ENCODE measurements at places on chromosomes 4 and X.

DNA sequence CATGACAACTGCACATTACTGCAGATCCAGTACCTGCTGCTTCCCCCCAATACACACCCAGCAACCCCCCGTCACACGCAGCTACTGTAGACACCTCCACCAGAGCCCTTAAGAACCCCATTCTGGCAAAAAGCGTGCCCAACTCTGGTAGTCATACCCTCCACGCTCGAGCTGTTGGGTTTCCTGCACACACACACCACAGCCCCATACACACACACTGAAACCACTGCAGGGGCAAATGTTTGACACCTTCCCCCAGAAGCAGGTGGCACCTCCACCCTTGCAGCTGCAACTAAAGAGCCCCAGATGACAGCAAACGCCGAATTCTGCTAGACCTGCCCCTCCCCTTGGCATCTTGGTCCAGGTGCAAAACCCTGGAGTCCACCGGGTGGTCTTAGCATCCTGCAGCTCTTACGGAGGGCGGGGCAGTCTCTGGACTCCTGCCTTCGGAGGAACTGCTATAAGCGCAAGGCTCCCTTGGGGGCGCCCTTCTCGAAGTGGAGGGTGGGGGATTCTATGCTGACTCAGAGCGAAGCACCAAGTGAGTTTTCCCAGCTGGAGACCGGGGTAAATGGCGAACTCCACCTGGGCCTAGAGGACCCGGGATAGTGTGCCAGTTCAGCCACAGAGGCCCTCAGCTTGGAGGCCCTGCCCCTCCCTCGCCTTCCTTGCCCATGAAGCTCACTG, 1.5 kb downstream of the FRMPD3 start:
- no peak for DNase-seq

GRCh38 chrX:30283456-30284200, 25.6 kb downstream of the NR0B1 start:
- DNase-seq, result no peak

GRCh38 chrX:27583976-27584375, 6.2 kb upstream of the DCAF8L2 start:
- no peak for DNase-seq

- DNase-seq, result no peak
Observed at GRCh38 chr4:102298716-102299115, 46.6 kb downstream of the SLC39A8 start.

DNA sequence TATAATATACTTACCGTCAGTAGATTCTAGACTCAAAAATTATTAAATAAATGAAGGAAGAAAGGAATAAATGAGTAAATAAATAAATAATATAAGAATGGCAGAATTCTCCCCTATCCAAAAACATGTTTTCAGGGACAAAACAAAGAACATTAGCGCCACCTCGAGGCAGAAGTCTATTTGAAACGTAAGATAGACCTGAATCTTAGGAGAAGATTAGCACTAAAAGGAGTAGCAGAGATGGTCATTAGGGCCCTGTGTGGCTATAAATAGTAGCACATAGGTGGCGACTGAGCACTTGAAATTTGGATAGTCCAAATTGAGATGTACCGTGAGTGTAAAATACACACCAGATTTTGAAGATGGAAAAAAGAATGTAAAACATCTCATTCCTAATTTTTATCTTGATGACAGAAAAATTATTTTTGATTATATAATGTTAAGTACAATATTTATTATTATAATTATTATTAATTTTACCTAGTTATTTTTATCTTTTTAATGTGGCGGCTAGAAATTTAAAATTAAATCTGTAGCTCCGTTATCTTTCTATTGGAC, 24.3 kb upstream of the SRD5A3 start:
- DNase-seq, result no peak

DNA sequence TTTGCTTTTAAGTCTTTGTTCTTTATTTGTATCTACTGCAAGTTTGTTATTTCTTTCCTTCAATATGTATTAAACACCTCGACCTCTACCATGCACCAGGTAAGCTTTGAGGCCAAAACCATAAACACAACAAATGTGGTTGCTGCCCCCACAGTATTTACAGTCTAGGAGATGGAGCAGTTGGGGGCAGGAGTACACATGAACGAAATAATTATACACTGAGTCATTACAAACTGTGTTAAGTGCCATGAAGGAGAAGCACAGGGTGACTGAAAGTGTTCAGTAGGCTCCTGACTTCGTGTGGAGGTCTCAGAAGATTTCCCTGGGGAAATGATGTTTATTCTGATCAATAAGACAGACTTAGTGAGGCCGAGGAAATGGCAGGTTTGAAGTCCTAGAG, 30.3 kb downstream of the SLC25A43 start:
- DNase-seq, result no peak

DNA sequence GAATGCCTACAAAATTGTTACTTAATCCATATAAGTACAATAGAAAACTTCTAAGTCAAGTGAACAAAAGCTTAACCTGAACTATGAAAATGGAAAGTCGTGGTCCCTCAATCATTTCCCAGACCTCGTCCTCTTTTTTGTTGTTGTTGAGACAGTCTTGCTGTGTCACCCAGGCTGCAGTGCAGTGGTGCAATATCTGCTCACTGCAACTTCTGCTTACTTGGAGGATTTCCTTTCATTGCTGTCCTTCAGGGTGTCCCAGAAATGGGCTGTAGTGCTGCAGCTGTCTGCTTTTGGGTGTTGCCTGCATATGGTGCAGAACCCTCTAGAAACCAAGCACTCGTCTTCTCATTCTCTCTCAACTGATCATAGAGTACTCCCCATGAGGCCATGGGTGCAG, 75.0 kb upstream of the IL2 start:
- DNase-seq, result no peak

DNA sequence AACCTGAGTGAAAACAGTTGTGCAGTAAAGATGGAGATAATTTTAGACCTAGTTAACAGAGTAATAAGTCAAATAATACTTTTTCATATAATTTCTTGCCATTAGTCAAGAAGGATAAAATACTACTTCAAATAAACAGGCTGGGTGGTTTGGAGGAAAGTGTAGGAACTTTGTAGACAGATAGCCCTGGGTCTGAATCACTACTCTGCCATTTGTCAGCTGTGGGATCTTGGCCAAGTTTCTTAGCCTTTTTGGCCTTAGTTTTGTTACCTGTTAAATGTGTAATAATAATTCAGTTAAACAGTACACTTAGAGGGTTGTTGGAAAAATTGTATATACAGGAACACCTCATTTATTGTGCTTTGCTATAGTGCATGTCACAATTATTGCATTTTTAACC, 163.7 kb downstream of the NPNT start:
- no peak for DNase-seq

GRCh38 chr4:122665161-122665929, 44.5 kb upstream of the IL21 start:
- DNase-seq, result no peak

DNA sequence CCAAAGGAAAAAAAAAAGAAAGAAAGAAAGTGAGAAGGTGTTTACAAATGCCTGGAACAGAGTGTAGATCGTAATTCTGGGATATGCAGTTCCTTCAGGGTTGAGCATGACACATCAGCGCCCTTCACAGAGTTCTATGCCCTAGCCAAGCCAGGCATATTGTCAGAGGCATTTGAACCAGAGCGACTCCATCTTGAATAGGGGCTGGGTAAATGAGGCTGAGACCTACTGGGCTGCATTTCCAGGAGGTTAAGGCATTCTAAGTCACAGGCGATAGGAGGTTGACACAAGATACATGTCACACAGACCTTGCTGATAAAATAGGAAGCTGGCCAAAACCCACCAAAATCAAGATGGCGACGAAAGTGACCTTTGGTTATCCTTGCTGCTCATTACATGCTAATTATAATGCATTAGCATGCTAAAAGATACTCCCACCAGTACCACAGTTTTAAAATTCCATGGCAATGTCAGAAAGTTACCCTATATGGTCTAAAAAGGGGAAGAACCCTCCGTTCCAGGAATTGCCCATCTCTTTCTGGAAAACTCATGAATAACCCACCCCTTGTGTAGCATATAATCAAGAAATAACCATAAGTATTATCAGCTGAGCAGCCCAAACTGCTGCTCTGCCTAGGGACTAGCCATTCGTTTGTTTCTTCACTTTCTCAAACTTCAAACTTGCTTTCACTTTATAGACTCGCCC, 23.5 kb upstream of the LRBA start:
- DNase-seq, result no peak

GRCh38 chr4:169335331-169335730, 64.6 kb upstream of the SH3RF1 start:
- no peak for DNase-seq

DNA sequence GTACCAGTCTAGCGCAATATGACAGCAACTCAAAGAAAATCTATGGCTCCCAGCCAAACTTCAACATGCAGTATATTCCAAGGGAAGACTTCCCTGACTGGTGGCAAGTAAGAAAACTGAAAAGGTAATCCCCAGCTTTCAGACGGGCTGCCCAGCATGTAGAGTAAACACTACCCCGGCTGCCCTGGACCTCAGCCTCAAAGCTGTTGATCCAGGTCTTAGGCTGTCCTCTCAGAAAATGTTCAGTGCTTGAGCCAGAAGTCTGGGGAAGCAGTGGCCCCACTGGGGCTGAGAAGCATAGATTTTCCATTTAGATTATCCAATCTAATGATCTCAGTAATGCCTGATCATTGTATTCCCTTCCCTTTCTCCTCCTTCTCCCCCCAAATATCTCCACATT, 21.9 kb downstream of the BMX start:
- no peak for DNase-seq

- no peak for DNase-seq
Observed at GRCh38 chr4:161664740-161665139, 499.1 kb downstream of the FSTL5 start.

- no peak for DNase-seq
Observed at GRCh38 chrX:69362856-69363255, 141.3 kb upstream of the NALF2 start.

DNA sequence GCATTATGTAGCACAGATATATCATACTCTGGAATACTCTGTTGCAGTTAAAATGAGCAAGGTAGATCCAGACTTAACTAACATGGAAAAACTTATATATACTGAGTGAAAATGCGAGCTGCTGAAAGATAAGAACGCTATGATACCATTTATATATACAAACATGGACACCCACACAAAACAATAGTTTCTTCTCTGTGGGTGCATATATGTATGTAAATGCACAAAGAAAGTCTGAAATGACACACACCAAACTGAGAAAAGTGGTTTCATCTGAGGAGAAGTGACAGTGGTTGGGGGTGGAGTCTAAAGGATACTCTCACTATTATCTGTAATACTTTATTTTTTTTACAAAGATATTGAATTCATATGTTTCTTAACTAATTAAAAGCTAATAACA, 12.2 kb upstream of the FGF2 start:
- no peak for DNase-seq

DNA sequence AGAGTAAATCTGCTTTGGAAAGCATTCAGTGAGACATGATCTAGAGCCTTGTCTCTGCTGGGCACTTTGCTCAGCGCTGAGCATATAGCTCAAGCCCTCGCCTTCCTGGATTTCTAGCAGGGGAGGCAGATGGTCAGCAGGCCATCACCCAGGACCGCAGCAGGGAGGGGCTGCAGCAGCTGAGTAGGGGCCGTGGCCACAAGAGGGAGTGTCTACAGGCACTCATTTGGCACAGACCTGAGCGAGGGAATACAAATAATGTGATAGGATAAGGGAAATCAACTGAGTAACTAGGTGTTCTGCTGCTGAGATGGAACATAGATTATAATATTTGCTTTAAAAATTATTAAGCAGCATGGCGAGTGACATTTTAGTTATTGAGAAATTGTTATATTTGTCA, 30.2 kb downstream of the OFD1 start:
- DNase-seq, result no peak

DNA sequence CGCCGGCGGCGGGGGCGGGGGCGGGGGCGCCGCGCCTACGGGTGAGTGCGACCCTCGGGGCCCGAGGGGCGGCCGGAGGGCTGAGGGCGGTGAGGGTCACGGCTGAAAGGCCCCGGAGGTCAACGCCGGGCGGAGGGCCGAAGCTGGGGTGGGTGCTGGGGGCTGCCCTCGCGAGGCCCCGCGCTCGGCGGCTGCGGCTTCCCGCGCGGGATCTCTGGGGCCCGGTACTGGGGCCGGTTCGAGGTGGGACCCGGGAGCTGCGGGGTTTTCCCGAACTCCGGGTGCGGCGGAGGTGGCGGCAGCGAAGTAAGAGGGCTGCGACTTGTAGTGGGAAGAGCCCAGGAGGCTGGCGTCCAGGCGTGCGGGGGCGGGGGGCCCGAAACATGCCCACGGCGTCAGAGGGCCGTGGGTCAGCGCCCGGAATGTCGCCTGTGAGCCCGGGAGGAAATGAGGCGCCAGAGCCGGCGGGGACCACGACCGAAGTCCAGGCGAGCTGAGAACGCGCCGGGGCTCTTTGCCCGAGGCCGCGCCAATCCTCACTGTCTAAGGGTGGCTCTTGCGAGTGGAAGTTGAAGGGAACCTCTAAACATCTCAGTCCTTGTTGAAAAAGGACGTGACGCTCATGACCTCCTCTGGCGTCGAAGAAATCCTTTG, 407 bp downstream of the IL13RA1 start:
- DNase-seq, result no peak

DNA sequence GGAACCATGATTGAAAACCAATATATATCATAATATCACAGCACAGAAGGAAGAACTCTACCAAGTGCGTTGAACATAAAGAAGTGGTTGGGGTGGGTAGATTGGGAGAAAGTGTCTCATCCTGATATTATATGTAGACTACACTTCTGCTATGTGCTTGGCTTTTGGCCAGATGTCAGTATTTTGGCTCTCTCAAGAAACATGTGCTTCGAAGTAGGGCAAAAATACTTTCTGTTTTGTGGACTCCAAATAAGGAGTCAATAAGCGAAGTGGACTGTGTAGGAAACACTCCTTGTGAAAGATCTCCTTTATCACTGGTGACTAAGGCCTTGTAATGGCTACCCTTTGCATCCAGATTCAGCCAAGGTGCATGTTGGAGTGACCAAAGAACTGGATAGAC, 7.8 kb upstream of the HPSE start:
- no peak for DNase-seq

DNA sequence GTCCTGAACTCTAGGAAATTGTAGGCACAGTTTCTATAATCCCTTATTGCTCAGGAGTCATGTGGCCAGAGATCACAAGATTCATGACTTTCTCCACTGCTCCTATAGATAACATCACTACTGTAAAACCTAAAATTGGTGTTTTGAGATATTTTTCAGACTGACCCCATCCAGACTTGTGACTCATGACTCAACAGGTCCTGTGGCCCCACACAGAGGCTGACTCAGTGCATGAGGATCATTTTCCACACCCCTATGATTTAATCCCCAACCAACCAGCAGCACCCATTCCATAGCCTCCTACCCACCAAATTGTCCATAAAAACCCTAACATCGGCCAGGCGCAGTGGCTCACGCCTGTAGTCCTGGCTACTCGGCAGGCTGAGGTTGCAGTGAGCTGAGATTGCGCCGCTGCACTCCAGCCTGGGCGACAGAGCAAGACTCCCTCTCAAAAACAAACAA, 13.2 kb upstream of the XIAP start:
- DNase-seq, result no peak

GRCh38 chr4:117134386-117134785, 49.0 kb upstream of the TRAM1L1 start:
- no peak for DNase-seq

- DNase-seq, result no peak
Observed at GRCh38 chr4:16764622-16765021, 133.8 kb downstream of the LDB2 start.
